Activated CD4-positive, alpha-beta T cell treated with anti-CD3 and anti-CD28 coated beads for 36 hours (primary cell): ENCODE measurements at places on chromosomes 2 and 18. TPM values are rescaled to one million over a fixed set of nuclear protein-coding genes. Genes with fewer than 3 reads are reported as not detected.
A peak's percentile ranks its signal among the peaks of the same experiment; 100 is the strongest.

GRCh38 chr2:44005846-44006245, 10.1 kb upstream of the LRPPRC start:
- peaks cover 10% of the 10 kb centered on the region for H3K4me1 ChIP-seq
- no peak overlapping the region for H3K27ac ChIP-seq
- no peak for DNase-seq
- peaks cover 4% of the 10 kb centered on the region for H3K27me3 ChIP-seq
- no peak overlapping the region for H3K4me3 ChIP-seq

Gene PRKCE
- total RNA-seq = 9.0 TPM

Gene IL1B
- 0.18 TPM for total RNA-seq

- H3K27ac ChIP-seq = no peak overlapping the region
- no peak overlapping the region for H3K4me3 ChIP-seq
- H3K36me3 ChIP-seq = peaks cover 23% of the 10 kb centered on the region
These were observed 3.3 kb downstream of the TTC31 start for GRCh38 chr2:74486141-74486540.

- no peaks in the 10 kb centered on the region for H3K36me3 ChIP-seq
- H3K27me3 ChIP-seq = no peaks in the 10 kb centered on the region
- no peak for DNase-seq
- no peak overlapping the region for H3K27ac ChIP-seq
These were observed 183.4 kb upstream of the CDH7 start for GRCh38 chr18:65567372-65567771.

DNA sequence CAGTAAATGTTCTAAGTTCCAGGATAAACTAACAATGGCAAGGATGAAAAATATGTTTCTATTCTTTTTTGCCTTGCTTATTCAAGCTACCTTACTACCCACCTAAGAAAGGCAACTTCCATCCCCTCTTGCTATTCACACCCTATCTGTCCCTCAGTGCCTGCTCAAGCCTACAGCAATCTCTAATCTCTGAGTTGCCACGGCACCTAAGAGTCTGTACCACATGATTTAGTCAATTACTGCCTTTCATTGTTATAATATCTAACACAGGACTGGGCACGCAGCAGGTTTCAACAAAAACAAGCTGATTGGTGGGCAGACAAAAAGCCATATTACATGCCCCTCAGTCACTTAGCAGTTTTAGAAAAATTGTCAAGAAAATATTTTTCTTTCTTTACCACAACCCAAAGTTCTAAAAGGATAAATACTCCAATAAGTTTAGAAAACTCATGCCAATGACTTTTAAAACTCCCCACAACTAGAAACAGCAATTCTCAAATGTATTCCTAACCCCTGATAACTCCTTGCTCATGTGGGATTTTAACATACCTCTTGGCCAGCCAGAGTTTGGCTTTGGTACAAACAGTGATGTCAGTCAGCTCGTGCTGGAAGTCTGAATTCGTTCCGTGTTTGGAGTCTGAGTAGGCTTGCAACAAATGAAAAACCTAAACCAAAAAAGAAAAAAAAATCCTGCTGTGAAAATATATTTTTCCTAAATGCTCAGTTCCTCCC, 117.3 kb upstream of the ZFP36L2 start:
- no peak overlapping the region for H3K27ac ChIP-seq
- no peaks in the 10 kb centered on the region for H3K27me3 ChIP-seq
- H3K4me1 ChIP-seq = no peaks in the 10 kb centered on the region
- no peak overlapping the region for H3K4me3 ChIP-seq
- DNase-seq = no peak

Gene TIGD1
- total RNA-seq = 7.9 TPM

DNA sequence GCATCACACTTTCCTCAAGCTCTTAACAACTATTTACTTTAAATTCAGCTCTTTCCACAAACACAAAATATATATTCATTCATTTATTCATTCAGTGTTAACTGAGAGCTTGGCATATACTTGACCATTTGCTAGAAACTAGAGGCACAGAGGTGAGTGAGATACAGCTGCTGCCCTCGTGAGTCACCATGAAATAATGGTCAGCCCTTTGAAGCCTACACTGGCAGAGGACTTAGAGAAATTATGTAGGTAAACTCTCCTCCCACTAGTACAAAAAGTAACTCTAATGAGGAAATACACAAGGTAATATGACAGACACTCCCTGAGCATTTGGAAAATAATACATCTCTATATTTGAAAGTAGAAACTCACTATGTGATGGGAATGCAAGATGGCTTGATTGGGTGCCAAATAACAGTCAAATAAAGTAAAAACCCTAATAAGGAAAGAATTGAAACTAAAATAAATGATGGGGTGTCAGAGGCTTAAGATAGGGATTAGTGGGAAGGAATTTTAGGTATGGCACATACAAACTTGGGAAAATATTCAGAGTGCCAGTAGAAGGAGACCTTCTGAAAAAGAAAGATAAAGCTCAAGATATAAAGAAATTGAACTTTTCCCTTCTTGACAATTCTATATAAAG, 61.1 kb downstream of the ANTXR1 start:
- no peak for DNase-seq
- H3K4me3 ChIP-seq = no peak overlapping the region
- H3K27ac ChIP-seq = no peak overlapping the region
- no peaks in the 10 kb centered on the region for H3K36me3 ChIP-seq
- peaks cover 5% of the 10 kb centered on the region for H3K27me3 ChIP-seq
- no peaks in the 10 kb centered on the region for H3K4me1 ChIP-seq

DNA sequence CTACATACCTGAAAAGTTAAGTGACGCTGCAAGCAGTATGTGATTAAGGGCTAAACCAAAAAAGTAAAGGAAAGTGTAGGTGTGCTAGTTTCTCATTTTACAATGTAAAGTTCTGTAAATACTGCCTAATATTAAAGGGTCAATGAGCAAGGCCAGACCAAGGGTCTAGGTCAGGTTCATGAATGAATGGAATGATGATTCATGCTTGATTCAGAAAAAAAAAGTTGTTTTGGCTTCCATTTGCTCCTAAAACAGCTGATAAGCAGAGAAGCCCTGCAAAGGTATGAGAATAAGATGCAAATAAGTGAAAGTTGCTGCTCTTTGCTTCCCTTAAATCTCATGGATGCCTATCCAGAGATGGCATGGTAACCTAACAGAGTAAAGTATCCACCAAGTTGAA, 61.3 kb downstream of the PTRHD1 start:
- peaks cover 13% of the 10 kb centered on the region for H3K36me3 ChIP-seq
- no peak overlapping the region for H3K27ac ChIP-seq
- H3K4me1 ChIP-seq = no peaks in the 10 kb centered on the region
- H3K27me3 ChIP-seq = no peaks in the 10 kb centered on the region
- DNase-seq = no peak

DNA sequence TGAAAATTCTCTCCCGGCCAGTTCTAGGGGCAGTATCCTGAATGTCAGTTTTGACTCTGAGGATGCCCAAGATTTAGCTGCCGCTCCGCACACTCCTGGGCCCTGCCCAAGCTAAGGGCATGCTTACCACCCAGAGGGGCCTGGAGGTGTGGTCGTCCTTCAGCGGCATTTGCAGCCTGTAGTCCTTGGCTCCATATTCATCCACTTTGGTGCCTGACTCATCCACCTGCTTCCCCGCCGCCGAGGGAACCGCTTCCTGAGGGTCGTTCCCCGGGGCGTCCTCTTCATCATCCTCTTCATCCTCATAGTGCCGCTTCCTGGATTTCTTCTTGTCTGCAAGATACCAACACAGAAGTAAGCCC, 577 bp downstream of the ERCC3 start:
- H3K27ac ChIP-seq = peak overlapping the region; percentile 100
- H3K36me3 ChIP-seq = peaks cover 33% of the 10 kb centered on the region
- H3K4me1 ChIP-seq = peaks cover 20% of the 10 kb centered on the region
- no peaks in the 10 kb centered on the region for H3K27me3 ChIP-seq
